ENCODE measurements at places on chromosomes 16 and 17.

- no peak for DNase-seq
Measured at GRCh38 chr17:82843904-82844680, 4.3 kb upstream of the ZNF750 start.

DNA sequence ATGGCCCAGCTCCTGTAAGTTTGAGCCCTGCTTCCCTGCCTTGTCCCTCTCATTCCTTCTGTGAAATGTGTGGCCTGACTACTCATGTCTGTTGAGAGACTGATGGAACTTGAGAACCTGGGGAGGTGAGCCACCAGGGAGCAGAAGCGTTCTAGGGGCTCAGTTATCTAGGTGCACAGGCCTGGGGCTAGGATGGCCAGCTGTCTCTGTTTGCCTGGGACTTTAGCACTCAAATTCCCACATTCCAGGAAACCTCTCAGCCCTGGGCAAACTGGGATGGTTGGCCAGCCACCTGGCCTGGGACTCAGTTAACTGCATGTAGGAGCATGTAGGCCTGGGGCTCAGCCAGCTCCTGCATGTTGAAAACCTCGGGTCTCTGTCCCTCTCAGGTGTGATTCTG is 9.3 kb upstream of the EPN3 start:
- DNase-seq, result no peak

DNA sequence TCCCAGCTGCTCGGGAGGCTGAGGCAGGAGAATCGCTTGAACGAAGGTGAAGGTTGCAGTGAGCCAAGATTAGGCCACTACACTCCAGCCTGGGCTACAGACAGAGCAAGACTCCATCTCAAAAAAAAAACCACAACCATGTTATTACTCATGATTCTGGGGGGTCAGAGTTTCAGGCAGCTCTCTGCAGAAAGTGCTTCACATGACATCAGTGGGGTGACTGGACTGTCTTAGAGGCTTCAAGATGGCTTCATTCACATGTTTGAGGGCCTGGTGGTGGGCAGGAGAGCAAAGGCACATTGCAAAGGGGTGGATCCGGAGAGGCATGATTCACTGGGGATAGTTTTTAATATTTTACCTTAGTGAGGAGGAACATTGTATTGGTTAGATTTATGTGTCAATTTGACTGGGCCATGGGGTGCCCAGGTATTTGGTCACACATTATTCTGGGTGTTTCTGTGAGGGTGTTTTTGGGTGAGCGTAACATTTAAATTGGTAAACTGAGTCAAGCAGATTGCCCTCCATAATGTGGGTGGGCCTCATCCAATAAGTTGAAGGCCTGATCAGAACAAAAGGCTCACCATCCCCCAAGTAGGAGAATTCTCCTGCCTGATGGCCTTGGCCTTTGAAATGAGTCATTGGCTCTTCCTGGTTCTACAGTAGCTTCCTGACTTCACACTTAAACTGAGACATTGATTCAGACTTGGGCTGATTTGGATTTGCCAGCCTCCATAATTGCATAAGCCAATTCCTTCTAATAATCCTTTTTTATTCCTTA is 109.8 kb downstream of the GOSR1 start:
- DNase-seq, result no peak

DNA sequence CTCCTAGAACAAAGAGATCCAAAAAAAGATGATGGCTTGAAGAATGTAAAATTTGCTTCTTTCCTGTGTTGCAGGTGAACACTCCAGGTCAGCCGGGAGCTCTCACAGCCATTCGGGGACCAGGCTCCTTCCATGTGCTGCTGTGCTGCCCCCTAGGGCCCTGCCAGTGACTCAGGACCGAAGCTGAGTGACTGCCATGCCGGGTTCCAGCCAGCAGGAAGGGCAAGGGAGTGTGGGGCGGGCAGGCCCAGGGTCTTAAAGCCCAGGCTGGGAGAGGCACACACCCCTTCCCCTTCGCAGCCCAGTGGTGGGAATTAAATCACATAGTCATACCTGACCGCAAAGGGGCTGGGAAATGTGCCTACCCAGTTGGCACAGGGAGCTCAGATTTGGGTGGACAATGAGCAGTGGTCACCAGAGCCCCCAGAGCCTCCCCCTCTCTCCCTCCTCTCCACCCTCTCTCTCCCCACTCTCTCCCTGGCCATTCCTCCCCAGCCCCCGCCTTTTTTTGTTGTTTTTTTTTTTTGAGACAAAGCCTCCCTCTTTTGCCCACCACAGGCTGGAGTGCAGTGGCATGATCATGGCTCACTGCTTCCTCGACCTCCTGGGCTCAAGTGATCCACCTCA is 11.5 kb downstream of the EPOP start:
- no peak for DNase-seq

DNA sequence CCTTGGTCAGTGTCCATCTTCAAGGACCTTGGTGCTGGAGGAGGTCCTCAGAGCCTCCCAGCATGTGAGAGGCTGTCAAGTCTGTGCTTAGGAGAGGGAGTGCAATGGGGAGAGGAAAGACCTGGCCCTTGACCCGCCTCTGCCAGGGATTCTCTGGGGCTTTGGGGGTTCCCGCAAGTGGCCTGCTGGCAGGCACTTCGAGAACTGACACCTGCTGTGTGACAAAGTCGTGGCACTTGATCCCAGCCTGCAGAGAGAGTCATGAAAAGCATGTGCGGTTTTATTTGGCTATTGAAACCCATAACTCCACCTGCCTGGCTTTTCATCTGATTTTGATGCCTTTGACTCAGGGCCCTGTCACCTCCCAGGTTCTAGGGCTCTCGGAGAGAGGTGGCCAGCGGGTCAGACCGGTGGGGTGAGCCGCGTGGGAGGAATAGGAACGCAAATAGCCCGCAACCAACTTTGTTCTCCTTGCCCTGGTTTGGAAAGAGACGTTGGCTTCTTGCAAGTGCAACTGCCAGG is 42.8 kb upstream of the GSE1 start:
- peak; percentile 69 for DNase-seq

DNA sequence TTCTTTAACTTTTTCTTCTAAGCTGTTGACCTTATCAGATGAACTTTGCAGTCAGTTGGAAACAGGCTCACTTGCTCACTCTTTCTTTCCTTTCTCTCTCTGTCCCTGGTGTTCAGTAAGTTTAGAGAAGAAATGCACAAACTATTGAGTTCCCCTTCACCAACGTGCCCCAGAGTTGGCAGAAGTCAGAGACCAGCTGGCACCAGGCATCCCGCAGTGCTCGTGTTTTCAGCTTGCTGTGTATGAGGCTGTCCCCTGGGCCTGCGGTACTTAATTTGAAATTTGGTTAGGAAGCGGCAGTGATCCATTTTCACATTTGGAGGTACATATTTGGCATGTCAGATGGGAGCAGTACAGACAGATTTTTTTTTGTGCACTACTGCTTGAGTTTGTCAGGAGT is 258.6 kb downstream of the SNX29 start:
- DNase-seq, result no peak

DNA sequence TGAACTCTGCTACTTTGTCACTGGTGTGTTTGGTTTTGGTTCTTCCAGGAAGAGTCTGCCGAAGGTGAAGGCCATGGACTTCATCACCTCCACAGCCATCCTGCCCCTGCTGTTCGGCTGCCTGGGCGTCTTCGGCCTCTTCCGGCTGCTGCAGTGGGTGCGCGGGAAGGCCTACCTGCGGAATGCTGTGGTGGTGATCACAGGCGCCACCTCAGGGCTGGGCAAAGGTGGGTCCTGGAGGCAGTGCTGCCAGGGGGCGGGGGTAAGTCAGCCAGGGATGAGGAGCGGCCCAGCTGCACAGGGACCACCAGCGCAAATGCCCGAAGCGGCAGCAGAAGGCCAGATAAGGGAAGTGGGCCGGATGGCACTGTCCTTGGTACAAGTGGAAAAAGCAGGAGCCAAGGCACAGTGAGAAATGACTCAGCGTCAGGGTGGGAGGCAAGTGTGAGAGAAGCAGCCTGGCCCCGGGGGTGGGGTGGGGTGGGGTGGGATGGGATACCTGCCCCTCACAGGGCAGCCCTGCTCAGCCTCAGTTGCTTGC is 41.9 kb downstream of the TMEM11 start:
- DNase-seq, result no peak

DNA sequence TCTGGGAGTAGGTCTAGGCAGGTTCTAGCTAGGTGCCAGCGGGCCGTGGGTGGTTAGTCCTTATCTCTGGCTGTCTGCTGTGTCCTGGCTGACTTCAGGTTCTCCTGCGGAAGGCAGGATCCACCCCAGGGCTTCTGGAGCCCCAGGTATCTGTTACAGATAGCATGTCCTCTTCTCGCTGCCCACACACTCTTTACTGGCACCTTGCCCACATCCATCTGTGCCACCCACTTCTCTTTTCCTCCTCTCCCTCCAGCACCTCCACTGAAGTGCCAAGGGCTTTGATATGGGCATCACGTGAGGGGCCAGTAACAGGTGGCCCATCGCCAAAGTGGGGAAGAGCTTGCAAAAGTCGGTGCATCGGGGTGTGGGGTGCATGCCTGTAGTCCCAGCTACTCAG is 4.6 kb upstream of the MPP2 start:
- no peak for DNase-seq

DNA sequence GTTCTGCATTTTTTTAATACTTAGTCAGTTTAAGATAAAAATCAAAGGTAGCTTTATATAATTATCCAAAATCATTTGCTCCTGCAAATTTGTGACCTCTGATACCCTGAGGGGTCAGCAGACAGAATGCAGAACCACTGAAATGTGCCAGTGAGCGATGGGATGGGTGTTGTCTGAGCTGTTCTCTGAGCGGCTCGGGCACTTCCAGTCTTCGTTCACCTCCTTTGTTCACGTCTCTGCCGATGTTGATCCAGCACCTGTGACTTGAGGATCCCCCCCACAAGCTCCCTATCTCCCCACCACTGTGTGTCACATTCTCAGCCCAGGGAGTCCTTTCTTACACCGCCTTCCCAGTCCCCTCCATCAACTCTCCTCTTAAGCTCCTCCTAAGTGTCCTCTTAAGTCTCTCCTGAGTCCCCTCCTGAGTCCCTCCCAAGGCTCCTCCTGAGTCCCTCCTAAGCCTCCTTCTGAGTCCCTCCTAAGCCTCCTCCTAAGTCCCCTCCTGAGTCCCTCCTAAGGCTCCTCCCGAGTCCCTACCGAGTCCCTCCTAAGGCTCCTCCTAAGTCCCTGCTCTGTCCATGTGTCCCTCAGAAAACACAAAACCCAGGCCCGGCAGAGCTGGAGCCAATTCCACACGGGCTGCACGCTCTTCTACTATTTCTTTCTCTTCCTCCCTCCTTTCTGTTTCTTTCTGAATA is 47.5 kb downstream of the RNF213 start:
- no peak for DNase-seq

DNA sequence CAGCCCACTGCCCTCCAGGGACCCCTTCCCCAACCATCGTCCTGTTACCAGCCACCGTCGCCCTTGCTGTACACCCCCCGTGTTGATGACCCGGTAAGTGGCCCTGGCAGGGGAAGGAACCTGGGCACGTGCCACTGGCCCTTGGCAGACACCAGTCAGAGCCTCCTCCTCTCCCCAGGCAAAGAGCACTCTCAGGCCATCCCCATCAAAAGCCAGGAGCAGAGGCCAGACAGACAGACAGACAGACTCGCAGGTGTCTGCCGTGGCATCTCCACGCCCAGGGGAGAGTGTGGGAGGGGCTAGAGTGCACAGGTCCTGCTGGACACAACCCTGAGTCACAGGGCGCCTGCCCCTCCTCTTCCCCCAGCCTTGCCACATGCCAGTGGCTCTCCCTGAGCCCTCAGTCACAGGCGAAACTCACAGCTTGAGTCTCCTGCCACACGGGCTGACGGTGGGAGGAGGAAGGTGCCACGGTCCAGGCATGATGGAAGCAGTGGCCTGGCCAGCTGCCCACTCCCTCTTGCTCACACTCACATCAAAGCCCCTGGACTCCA is 7.8 kb downstream of the CLCN7 start:
- DNase-seq, result no peak

DNA sequence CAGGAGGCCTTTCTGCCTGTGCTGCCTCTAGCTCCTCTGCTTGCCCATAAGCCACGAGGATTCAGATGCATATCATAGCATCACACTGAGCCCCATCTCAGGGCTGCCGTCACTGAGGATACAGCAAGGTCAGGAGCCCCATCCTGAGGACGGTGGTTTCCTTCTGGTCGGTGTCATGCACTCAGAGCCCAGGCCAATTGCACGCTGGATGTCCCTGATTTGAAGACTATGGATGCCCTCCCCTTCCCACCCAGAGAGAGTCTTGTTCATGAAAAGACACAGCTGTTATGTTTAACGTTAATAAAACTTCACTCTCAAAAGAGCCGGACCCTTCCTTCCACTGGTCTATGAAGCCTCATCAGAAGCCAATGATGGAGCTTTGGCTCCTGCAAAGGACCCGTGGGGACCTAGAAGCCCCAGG is 19.9 kb downstream of the COTL1 start:
- DNase-seq, result no peak

DNA sequence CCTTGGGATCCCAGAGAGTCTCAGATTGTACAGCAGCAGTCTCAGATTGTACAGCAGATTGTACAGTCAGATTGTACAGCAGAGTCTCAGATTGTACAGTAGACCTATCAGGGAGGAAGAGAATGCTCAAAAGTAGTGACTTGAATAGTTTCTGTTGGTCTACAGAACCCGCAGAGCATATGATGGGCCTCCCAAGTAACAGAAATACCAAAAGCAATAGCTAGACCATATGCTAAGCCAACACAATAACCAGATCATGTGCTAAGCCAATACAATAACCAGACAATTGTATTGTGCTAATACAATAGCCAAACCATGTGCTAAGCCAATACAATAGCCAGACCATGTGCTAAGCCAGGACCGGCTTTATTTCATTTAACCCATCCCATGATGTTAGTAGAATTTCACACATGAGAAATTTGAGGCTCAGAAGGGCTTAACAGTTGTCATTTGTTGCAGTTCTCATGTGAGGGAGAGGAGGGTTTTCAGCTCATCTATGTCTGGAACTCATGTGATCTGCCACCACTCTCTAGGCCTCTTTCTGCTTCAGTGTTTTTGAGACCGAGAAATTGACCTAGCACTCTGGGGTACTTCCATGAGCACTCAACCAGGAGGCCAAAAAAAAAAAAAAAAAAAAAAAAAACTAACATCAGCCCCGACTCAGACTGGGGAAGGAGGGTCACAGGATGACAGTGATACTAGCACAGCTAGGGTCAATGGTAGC is 144.0 kb downstream of the SOX9 start:
- DNase-seq, result no peak

- DNase-seq, result no peak
Measured at GRCh38 chr16:55051571-55052347, 121.1 kb downstream of the IRX5 start.

- no peak for DNase-seq
Measured at GRCh38 chr16:79510879-79511278, 89.7 kb downstream of the MAF start.

GRCh38 chr17:71482625-71483024 is 638.2 kb upstream of the SOX9 start:
- DNase-seq, result no peak

- DNase-seq, result no peak
Measured at GRCh38 chr17:21272881-21273792, 11.4 kb upstream of the MAP2K3 start.
